ENCODE measurements at places on chromosomes 4 and X.

DNA sequence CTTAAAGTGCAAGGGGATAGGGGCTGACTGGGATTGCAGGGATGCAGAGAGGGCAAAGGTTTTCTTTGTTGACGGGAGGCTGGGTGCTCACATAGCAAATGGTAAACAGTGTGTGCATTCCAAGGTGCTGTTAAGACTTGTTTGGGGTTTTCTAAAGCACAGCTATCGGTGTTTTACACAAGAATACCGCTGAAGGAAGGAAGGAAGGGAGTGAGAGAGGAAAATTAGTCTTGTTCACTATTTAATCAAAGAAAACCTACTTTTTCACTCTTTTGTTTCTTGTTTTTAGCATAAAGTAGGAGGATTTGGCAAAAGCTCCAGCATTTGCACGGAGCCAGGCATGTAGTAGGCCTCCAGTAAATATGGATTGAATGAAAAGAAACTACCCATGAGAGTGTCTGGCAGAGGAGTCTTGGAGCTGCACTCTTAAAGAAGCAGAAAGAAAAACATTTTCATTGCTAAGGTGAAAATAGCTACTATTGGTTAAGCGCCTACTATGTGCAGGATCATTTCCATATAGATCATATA, 99.7 kb downstream of the FIP1L1 start:
- no peak for DNase-seq

DNA sequence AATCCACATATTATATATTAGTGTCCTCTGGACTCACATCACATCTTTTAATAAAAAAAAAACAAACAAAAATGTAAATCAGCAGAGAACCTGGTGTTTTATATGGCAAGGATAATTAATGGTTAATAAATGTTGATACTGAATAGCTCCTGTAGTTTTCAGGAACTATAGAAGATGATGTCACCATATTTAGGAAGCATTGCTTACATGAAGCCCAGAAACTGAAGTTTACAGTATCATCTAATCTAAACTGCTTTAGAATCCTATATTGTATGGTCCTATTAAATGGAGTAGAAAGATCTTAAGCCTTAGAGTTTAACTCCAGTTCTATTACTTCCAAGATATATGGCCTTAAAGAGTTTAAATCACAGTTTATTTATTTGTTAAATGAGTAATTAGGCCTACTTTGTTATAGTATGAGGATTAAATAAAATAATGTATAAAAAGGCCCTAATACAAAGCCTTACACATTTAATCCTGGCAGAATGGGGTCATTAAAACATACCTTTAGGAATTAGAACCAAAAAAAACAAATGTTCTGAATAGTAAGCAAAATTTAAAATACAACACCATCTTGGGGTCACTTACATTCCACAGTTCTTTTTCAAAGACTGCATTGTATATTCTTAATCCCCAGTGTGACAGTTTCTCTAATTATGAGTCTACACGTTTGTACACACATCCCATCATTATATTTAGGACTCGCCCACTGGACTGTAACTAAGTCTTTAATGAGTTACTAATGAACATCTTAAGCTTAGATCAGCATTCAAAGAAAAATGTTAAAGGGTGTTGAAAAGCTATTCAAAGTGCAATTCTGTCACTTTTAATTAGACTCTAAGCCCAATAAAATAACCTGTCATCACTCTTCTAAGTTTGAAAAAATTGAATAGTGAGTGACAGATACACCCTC, 305.9 kb downstream of the ADGRL3 start:
- no peak for DNase-seq

DNA sequence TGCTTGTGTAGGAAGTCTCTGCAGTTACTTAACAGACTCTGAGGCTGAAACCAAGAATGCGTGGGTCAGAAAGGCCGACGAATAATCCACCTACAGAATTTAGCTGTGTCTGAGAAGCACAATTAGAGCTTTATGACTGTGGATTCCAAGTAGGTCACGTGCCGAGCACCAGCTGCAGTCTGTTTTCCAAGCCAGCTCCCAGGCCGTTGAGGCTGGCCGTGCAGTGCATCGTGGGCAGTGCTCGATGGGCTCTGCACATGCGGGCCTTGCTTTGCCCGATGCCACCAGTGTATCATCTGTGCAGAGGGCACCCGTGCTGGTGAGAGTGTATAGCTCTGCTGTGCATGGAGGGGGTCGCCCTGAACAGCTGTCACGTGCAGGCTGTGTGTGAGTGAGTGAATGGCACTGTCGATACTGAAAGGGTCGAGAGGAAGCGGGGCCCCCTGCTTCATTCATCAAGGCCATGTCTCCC, 67.5 kb upstream of the CLDN34 start:
- DNase-seq = peak; percentile 9

GRCh38 chr4:150135134-150135772, 57.0 kb downstream of the DCLK2 start:
- no peak for DNase-seq

DNA sequence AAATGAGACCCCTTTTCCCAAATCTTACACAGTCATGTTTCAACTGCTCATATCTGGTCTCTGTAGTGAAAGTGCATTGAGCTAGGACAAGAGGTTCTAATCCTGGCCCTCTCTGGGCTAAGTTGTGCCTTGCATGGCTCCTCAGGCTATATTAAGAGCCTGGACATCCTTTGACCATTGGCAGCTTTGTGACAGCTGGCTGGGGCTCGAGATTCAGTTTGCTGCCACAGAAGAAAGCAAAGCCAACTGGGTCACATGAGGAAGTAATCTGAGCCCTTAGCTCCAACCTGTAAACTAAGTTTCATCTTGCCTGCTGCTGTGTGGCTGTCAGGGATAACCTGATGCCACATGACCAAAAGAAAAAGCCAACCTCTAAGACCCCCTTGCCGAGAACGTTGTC, 51.8 kb upstream of the JADE1 start:
- no peak for DNase-seq

GRCh38 chrX:10983526-10983925, 127.6 kb upstream of the HCCS start:
- DNase-seq = no peak

DNA sequence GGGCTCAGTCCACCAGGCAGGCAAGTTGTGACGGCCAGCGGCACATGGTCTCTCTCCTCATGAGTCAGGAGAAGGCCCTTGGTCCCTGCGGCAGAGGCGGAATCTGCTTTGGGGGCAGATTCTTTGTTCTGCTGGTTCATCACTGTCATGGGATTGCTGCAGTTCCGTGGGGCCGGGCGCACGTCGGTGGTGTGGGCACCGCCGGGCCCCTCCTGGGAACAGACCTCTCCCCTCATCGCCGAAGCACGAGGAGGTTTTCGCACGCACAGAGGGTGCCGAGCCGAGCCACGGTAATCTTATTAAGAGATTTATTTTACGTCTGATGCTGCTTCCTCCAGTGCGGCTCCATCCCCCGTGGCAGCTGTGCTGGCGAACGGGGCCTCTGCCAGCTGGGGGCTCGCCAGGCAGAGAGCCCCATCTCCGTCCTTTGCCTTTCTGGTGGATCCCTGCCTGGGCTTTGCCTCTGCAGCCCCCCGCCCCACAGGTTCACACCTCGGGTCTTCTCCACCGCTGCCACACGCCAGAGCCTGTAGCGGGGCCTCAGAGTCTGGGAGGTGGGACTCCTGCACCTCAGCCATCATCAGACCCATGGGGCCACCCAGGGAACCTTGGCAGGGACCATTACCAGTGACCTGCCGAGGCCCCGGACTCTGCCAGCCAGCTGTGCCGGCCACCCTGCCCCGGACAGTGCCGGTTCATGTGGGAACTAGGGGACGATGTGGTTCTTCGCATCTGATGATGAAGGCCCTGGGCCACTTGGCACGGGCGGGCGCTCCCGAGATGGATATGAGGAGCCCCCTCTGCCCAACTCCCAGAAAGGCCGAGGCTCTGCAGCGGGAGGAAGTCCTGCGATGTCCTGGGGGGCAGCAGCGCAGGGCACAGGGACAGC, 86.7 kb upstream of the NKX1-1 start:
- no peak for DNase-seq

- DNase-seq = no peak
Measured at GRCh38 chr4:114229706-114230105, 250.3 kb upstream of the ARSJ start.

DNA sequence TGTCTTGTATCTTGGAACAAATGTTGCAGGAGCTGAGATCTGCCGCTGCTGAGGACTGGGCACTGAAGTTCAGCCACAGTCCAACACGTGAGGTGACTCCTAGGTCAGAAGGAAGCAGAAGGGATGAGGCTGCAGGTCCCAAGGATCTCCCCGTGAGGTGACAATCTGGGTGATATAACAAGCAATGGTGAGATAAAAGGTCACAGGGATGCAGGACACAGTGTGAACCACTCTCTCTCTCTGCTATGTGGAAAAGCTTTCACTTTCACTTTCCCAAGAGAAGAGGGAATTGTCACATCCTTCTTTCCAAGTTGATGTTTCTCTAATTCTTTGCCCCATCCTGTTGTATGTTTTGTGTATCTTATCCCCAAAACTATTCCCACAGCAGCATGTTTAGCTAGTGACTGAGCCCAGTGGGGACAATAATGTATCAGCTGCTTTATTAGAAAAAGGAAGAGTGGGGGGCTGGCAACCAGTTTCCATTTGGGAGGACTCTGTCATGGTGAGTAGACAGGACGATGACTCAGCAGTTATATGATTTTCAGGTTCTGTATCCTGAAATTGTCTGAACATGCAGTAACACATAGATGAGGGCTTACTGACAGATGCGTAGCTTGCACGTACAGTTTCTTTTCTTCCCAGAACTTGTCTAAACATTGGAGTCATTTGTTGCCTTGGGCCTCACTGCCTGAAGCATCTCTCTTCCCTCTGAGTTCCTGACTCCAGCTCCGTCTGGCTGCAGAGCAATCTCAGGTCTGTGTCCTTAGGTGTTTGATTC, 1415.8 kb upstream of the TENM3 start:
- DNase-seq = peak; percentile 51

DNA sequence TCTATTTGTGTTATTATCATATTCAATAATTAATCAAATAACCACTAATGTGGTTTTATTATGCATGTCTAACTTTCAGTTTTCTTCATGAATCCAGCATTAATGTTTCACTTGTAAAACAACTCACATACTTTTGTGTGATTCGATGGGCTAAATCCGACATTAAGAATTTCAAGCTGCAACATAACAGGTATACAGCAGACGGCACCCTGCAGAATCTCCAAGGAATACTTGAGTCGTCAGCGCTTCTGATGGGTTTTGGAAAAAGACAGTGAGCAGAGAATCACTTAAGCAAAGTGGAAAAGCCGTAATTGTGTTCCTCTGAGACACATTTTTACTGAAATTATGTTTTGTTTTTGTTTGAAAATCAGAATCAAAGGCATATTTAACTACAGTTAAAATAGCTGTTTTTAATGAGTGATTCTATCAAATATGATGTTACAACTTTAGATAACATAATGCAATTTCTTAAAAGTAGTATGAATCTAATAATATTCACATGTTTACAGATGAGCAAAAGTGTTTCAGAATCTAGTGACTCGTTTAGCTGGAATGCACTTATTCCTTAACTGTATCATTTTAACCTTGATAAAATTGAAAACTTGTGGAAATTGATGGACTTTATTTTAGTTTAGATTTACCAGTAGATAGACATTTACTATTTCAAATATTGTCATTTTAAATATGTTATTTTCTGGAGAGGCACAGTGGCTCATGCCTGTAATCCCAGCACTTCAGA, 514.8 kb downstream of the CCSER1 start:
- no peak for DNase-seq

DNA sequence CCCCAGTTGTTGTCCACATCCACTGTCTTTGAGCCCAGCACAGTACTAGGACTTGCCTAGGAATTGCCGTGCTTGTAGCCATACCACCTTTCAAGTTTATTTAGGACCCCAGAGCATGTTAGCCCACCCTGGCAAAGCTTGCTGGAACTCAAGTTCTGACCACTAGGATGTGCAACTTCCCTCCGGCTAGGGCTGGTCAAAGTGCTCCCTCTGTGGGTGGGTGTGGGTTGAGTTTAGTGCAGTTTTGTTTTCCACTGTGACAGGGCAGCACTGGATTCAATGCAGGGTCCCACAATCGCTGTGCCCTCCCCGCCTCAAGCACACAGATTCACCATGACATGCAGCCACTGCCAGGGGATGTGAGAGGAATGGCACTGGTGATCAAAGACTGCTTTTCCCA, 96.0 kb downstream of the RASGEF1B start:
- no peak for DNase-seq

- DNase-seq = no peak
Measured at GRCh38 chrX:129559783-129560182, 19.7 kb downstream of the OCRL start.

GRCh38 chr4:24212642-24213041, 322.8 kb upstream of the PPARGC1A start:
- no peak for DNase-seq

GRCh38 chr4:48706736-48707135, 73.3 kb downstream of the FRYL start:
- no peak for DNase-seq

- DNase-seq = peak; percentile 15
Measured at GRCh38 chrX:129115104-129115503, 408.2 kb downstream of the SMARCA1 start.

- no peak for DNase-seq
Measured at GRCh38 chr4:183035726-183036415, 63.2 kb upstream of the WWC2 start.

DNA sequence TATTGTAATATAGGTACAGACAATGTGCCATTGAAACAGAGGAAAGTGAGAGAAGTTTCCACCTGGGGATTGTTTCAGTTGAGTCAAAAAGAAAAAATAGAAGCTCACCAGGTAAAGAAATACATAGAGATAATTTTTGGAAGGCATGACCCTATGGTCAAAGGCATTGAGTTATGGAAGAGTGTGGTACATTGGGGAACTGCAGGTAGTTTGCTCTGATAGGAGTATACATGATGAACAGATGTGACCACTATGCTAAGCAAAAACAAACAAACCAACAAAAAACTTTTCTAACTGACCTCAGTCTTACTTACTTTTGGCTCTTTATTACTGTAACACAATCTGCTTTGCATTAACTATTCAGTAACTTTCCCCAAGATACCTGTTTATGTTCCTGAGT, 85.9 kb downstream of the UGT8 start:
- no peak for DNase-seq

DNA sequence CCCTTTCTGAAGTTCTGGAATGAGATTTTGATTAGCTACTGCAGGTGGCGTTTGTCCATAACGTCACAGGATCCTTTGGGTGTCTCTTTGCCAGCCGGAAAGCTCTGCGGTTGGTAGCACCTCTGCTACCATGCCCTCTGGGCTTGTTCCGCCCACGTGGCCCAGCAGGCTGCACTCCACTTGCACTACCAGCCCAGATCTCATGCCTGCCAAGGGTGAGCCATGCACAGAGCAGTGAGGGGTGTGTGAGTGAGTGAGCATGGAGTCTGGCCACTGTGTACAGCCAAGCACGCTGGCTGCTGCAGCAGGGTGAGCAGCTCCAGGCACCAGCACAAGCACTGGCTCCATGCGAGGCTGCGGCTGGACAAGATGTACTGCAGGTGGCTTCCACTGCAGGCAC, 6.6 kb upstream of the HNRNPD start:
- no peak for DNase-seq
